Inflammatory macrophage treated with lipopolysaccharide for 1 hour (primary cell): ENCODE measurements at places on chromosomes 1 and 21.

DNA sequence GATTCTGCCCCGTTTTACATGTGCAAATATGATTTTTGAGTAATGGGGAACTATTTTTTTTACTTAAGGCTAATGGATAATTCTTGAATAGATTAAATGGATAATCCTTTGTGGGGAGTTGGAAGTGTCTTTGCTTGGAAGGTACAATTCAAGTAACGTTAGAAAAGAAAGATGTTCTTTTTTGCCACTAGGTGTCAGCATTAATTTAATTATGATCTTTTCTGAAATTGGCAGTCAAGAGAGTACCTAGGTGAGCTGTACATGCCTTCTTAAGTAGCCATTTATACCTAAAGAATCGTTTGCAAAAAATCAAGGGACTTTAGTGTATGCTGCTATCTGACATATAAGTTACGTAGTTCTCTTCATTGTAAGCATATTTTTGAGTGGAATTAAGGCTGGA, 2.2 kb downstream of the FBXO28 start:
- DNase-seq: peak; percentile 33

DNA sequence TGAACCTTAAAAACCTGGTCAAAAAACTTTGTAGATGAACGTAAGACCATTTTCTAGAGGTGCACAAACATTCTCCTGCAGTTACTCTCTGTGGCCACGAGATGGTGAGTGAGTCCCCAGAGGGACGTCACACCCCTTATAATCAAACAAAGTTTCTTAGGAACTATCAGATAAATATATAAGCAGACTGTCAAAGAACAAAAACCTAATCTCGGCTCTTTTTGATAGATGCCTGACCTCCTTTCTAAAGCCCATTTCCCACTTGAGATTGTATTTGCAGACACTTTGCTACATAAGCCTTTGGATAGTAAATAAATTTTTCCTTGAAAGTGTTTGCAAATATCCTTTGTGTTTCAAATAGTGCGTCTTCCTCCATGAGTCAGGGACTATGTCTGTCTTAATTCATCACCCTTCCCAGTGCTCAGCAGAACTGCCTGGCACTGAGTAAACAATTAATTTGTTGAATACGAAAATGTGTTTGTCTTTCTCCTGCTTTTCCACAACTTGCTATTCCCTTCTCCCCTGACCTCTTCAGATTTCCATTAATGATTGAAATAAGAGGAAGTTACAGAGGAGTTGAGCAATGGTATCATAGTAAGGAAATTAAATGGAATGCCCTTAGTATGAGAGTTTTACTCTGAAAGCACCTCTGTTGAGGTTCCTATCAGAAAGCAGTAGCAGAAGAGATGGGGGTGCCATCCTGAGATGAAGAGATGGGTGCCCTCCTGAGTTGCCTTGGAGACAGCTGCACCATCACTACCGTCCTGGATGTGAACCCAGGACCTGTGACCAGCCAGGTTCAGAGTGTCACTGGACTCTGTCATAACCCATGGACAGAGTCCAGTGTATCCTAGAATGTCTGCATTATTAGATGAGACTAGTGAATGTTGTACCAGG, 57.8 kb upstream of the RAVER2 start:
- peak; percentile 34 for DNase-seq

DNA sequence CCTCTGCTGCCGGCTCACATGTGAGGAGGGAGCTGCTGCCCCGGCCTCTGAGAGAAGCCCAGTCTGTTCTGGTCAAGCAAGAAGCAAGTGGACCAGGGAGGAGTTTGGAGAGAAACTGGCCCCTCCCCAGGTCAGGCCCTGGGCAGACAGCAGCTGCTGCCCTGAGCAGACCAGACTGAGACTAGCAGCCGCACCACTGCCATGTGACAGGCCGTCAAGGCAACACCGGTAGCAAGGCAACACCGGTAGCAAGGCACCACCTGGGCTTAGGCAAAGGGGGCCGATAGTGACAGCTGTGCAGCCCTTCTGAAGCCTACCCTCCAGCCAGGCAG, 50.3 kb downstream of the ARHGEF16 start:
- no peak for DNase-seq

GRCh38 chr1:89310505-89310904, 37.8 kb upstream of the GBP5 start:
- peak; percentile 47 for DNase-seq

GRCh38 chr1:119150150-119150549, 9.7 kb upstream of the WARS2 start:
- no peak for DNase-seq
